ENCODE measurements at places on chromosomes 11 and 22.

DNA sequence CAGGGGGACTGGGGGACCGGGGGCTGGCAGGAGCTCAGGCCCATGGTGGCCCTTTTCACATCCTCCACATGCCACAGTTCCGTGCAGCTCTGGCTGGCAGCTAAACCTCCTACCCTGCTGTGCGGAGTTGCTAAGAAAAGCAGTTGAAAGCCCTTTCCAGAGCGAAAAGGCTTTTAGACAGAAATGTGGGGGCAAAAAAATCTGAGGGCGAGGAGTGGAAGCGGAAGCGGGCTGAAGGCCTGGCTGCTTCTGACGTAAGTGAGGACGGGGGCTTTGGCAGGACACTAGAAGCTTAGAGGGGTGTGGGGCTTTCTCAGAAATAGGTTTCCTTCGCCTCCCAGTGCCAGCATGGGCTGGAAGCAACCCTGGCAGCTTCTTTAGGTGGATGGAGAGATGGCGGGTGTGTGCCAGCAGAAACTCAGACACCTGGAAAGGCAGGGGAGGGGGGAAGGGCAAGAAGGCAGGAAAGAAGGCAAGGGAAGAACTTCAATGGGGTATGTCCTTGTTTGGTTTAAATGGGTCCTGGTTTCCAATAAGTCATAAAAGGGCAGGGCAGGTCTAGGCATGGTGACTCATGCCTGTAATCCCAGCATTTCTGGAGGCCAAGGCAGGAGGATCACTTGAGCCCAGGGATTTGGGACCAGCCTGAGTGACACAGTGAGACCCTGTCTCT is 11.2 kb upstream of the DGKZ start:
- no peak for DNase-seq

- DNase-seq, result no peak
Measured at GRCh38 chr22:45033136-45033535, 23.3 kb upstream of the PHF21B start.

- no peak for DNase-seq
Measured at GRCh38 chr11:8603696-8604077, 9.7 kb upstream of the STK33 start.

- DNase-seq, result no peak
Measured at GRCh38 chr11:12900496-12900895, 108.6 kb upstream of the RASSF10 start.

DNA sequence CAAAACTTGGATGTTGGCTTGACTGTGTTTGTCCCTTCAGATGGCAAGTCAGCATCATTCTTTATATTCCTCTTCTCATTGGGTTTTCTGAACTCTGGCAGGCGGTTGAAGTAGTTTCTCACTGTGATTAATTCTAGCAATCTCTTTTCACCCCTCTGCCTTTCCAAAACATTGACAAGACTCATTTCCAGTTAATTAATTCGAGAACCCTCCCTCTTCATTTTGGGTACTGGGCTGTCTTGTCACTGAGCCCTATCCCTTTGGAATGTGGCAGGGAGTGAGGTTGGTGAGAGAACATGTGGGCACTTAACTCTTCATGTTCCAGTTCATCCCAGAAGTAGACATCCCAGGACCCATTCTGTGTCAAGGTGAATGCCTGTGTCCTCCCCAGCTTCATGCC is 133.0 kb downstream of the WNT7B start:
- DNase-seq, result no peak

- no peak for DNase-seq
Measured at GRCh38 chr11:2443406-2443805, 908 bp downstream of the TRPM5 start.

- peak; percentile 24 for DNase-seq
Measured at GRCh38 chr11:73530109-73530508, 67.8 kb downstream of the FAM168A start.

DNA sequence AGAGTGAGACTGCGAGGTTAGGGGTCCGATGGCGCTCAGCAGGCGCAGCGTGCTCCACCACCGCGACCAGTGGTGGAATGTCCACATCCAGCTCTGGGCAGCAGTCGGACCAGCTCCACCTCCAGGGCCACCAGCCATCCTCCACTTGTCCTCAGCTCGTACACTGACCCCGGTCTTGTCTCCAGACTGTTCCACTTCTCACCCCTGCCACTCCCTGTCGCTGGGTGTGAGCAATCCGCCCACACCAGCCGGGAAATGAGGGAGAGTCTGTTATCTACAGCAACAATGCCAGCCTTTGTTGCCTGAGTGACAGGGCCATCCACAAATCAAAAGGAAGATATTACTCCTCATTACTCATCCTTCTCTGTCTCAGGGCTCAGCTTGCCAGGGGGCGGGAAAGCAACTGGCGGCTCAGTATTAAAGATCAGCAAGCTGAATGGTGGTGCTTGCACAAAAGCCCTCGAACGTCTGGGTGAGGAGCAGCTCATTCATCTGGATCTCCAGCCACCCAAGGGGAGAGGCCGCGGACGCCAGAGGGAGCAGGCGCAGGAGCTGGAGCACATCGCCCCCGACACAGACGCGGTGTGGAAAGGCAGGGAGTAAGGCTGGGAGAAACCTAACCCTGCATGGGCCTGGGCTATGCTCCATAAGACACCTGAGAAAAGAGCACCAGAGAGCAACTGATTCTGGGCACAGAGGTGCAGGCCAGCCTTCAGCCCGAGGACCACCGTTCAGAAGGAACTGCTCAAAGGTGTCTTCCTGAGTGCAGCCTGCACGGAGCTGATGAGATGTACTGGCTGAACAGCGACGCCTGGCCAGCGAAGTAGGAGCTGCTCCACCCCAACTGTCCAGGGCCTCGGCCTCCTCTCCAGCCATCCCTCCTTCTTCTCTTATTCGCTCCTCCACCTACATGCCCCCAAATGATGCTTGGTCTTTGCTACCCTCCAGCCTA is 21.9 kb downstream of the IGSF9B start:
- DNase-seq, result peak; percentile 95

DNA sequence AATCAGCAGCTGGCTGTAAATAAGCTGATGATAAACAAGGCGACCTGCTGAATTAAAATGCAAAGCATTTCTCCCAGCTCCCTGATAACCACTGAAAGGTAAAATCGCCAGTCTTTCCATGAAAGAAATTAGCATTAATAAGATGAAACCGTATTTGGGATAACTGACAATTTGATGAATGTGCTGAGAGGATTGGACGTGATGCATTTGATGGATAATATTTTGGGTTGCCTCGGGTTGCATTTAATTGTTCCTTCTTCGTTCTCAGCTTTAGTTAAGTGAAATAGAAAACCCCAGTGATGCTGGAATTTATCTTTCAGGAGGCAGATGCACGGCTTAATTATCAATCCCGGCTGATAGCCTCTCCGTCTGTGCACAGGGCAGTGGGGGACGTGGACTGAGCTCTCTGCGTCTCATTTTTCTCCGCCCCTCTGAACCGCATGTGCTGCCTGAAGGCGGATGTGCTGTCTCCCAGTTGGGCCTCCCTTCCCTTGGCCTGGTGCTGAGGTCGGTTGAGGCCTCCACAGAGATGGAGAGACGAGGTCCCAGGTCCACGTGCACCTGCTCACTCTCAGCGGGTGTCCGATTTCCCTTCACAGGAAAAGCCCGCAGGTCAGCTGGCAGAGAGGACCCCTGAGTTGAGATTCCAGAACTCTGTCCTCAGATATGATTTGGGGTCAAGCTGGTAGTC is 846.2 kb downstream of the BRD1 start:
- no peak for DNase-seq

DNA sequence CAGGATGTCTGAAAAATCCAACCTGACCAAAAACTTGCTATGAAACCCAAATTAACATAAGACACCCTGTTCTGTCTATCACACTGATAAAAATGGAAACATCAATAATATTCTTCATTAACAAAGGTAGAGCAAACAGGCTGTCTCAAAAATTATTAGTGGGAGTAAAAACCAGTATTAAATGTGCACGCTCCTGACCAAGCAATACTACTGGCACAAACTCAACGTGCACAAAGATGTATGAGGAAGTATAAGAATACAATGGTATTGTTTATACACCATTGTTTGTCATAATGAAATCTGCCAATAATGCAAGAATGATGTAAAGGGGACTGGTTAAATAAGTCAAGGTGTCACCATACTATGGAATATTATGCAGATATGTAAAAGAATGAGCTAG is 288.5 kb downstream of the MN1 start:
- no peak for DNase-seq

GRCh38 chr11:11237070-11237832 is 115.8 kb downstream of the CSNK2A3 start:
- no peak for DNase-seq

DNA sequence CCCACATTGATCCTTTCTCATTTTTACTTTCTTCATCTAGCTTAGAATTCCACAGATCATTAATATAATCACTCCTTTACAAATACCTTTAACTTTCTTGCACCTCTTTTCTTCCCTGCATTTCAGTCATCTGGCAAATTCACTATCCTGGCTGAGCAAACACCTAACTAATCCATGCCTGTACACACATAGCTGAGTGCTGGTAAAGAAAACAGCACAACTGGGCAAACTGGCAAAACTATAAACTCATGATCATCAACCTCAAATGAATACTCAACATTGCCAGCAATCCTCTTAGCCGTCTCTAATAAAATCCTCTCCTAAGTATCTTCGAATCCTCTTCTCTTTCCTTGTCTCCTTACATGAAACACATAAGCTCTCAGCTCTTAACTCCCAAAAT is 52.4 kb downstream of the PICALM start:
- DNase-seq, result no peak

DNA sequence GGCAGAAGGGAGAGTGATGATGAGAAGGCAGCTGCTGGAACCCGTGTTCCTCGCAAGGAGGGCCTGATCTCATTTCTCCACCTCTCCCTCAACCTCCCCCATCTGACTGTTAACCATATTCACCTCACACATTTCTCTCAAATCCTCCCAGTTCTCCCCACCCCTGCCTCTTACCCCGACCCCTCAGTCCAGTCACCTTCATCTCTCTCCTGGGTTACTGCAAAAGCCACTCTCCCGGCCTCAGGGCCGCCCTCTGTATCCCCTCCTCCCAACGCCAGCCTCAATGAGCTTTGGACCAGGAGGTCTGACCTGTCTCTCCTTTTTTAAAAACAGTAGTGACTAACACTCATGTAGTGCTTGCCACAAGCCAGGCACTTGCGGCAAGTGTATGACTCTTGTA is 29.5 kb upstream of the LMO1 start:
- no peak for DNase-seq

All from testis (tissue), 5 donors.